Cardiac fibroblast (primary cell): ENCODE measurements at places on chromosomes 6 and 20.

- no peak for DNase-seq
These were observed 10.6 kb upstream of the PROKR2 start for GRCh38 chr20:5327356-5327755.

DNA sequence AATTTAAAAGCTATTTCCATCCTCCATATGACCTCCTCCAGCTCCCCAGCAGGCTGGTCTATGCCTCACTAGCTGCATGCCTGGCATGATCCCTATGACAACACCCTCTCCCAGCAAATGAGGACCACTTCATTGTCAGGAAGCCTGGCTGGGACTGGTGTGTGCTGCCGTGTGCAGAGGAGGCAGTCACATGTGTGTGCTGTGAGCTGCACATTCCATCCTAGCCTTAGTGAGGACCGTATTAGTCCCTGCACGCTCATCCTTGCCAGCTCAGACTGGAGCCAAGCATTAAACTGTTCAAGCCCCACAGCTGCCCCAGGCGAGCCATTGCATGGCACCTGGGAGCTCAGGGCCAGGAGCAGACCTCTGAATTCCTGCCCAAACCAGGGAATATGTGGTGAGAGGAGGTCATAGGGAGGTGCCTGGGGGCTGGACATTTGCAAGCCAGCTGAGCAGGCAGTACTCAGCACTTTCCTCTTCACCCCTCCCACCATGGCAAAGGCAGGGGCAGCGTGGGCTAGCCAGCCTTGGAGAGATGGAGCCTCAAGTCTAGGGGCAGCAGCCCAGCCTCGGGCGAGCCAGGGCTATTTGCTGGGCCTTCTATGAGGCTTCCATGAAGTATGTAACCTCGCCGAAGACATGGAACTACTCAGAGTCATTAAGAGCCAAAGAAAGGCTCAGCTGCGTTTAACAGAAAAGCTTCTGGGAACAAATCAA is 8.7 kb upstream of the CCN5 start:
- DNase-seq: peak; percentile 48

GRCh38 chr6:151452750-151453427 is 963 bp upstream of the RMND1 start:
- DNase-seq: peak; percentile 39

DNA sequence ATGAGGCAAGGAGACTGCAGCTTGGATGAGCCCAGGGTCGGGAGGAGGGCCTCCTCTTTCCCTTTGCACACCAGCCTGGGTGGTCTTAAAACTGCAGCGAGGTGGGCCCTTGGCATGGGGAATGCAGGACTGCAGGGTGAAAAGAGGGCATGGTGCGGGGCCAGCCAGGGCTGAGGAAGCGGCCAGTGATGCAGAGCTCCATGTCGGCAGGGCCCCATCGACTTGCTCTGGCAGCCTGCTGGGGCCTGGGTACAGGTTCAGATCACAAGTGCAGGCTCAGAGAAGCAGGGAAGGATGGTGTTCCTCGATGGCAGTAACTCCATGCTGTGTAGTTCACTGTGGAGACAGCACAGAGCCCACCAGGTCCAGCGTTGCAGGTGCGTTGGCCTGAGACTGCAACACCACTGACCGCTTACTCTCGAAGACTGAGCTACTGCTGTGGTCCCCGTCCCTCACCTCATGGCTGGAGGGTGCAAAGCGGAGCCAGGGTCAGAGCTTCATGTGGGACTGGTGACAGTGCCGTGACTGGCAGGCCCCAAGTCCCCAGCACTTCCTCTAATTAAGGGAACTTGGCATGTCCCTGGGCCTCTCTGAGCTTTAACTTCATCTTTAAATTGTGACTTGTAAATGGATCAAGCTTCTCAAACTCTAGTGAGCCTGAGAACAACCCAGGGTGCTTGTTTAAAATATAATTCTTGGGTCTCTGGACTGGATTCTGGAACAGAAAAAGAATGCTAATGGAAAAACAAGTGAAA is 223.2 kb downstream of the SYNDIG1 start:
- no peak for DNase-seq

- DNase-seq: peak; percentile 51
These were observed 263.2 kb upstream of the PLN start for GRCh38 chr6:118284736-118285360.

DNA sequence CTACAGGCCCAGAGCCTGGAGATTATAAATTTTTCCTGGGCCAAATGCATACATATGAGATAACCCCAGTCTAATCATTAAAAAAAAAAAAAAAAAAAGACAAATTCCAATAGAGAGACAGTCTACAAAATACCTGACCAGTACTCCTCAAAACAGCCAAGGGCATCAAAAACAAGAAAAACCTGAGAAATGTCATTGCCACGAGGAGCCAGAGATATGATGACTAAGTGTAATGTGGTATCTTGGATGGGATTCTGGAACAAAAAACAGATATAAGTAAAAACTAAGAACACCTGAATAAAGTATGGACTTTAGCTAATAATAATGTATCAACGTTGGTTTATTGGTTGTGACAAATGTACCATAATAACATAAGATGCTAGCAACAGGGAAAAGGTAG is 24.9 kb downstream of the UBE2V1 start:
- DNase-seq: no peak

DNA sequence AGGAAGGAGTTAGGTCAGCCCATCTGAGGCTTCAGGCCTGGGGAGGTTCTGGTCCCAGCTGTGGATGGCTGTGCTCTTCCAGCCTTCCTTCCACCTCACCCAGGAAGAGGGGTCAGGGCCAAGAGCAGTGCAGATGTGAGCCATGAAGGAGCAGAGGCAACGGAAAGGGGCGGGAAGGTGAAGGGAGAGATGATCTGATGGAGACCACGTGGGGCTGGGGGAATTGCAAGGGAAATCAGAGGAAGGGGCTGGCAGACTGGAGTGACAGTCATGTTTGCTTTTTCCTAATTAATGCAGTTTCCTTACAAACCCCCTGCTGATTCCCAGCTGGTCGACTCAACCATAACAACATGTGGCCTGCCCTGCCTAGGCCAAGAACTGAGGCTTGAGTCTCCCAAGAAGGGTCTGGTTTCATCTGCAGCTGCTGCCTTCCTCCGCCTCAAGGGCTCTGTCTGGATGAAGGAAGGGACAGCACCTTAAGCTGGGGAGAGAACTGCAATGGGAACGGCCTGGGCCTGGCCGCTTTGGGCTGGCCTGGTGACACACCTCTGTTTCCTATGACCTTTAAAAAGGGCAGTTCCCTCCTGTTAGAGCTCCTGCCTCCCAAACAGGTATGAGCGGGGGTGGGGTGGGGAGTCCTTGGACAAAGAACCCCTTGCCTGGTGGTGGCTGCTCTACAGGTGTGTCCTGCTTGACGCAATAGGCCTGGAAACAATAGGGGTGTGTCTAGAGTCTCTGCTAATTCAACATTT is 7.8 kb upstream of the MRPS18A start:
- no peak for DNase-seq

DNA sequence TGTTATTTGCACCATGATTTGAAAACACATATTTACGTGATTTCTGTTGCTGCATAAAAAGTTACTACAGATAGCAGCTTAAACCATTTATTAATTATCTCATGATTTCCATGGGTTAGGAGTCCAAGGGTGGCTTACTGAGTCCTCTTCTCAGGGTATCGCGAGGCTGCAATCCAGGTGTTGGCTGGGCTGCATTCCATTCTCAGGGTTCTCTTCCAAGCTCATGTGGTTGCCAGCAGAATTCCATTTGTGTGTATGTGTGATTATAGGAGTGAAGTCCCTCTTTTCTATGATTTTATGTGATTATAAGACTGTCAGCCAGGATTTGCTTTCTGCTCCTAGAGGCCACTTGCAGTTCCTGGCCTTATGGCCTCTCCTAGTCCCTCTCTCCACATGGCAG is 135.1 kb downstream of the FAM83B start:
- DNase-seq: peak; percentile 6

- peak; percentile 32 for DNase-seq
These were observed 59.9 kb downstream of the SLC22A2 start for GRCh38 chr6:160198606-160199211.

- DNase-seq: peak; percentile 30
These were observed 13.0 kb upstream of the MRPS10 start for GRCh38 chr6:42230345-42231321.

DNA sequence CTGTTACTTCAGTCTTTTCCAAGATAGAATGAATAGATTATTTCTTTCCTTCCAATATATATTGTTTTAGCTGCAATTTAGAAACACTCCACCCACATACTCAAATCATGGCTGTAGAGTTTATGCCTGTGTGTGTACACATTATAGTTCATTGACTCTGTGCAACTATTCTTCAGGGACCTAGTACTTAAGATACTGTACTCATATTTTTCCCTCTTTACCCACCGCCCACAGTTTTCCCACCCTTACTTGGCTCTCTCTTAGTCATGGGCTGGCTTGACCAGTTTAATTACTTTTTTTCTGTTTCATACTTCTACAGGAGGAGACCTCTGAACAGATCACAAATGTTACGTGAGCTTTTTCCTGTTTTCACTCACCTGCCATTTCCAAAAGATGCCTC is 30.4 kb downstream of the C6orf89 start:
- DNase-seq: no peak

DNA sequence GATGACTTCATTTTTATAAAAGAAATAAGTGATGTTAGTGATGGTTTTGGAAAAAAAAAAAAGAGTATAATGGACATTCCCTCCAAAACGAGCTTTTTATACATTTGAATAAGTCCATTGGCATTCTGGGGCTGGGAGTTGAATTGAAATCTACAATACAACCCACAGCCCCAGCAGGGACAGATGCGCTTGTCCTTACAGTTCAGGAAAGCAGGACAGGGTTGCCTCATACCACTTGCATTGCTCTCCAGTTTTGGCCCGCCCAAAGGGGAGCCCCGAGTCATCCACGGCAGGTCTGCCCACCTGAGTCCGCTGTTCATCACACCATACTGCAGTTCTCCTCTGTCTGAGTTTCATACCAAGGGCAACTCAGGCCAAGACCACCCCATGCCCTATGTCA is 46.2 kb downstream of the VAPB start:
- DNase-seq: no peak

DNA sequence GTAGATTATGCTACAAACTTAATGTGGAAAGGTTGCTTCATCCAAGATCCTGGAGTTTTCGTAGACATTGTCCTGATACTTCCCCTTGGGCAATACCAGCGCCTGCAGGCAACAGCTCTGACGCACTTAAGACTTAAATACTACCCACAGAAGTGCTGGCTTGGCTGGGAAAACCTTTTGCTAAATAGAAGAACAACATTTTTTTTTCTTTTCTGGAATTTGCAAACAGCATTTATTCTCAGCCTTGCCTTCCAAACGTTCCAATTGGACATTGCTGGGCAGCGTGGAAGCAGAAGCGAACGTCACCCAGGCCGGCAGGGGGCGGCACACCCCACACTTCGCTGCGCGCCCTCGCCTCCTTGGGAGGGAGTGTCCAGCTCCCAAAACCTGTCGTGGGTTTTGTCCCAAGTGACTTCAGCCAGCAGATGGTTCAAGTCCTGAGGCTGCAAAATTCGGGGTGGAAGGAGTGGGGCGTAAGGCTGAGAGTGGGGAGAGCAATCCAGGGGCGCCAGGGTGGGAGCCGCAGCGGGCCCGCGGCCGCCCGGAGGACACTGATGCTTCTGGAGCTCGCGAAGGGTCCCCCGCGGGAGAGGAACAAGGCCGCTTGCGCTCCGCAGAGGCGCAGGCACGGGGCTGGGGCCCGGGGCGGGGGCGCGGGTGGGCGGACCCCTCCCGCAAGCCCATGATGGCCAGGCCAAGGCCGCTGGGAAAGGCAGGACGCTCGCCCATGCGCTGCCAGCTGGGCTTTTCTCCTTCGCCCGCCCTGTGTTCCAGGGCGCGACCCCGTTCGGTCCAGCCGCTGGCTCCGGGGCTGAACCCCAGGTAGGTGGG is 60.8 kb upstream of the MAP3K4 start:
- peak; percentile 77 for DNase-seq

GRCh38 chr6:81789291-81789690 is 36.8 kb upstream of the TENT5A start:
- no peak for DNase-seq

- DNase-seq: no peak
These were observed 37.0 kb upstream of the IGF2R start for GRCh38 chr6:159931846-159932245.

DNA sequence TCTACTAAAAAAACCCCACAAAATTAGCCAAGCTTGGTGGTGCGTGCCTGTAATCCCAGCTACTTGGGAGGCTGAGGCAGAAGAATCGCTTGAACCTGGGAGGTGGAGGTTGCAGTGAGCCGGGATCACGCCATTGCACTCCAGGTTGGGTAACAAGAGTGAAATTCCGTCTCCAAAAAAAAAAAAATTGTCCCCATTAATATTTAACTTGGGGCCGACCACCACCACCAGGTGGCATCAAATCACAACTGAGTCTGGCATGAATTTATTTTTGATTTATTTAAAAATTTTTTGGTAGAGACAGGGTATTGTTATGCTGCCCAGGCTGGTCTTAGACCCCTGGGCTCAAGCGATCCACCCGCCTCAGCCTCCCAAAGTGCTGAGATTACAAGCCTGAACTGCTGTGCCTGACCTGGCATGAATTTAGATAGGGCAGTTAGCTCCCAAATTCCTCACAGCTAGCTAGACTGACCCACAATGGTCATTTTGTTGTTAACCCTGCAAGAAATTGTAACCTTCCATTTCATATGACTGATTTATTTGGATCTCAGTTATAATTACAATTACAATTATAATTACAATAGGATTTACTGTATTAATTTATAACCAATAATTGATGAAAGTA is 17.1 kb upstream of the BEND3 start:
- DNase-seq: peak; percentile 56

- no peak for DNase-seq
These were observed 3.5 kb upstream of the ADAM33 start for GRCh38 chr20:3685341-3685740.

- DNase-seq: no peak
These were observed 5.1 kb downstream of the RCAN2 start for GRCh38 chr6:46486181-46486580.

DNA sequence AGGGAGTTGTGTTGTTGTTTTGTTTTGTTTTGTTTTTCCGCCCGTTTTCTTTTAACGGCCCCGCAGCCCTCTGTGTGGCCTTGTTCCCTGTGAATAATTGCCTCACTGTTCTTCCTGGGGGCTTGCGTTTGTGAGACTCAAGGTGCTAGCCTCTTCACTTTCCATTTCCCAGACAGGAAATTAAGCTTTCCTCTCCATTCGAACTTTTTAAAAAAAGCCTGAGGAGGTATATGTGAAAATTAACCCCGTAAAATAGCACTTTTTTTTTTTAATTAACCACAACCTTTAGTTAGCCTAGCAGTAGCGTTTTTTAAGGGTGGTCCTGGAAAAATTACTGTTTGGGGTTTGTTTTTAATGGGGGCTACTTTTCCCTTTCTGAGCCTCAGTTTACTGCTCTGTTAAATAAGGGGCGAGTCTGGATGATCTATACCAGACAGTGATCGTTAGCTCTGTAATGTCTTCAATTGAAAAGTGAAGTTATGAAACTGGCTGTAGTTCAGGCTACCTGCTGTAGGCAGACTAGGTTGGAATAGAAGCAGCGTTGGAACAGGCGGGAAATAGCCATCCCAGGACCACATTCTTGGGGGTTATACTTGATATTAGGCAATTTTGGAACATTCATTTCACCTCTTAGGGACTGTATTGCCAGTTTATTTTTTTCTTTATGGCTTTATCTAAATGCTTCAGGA is 1.7 kb downstream of the STX16 start:
- DNase-seq: peak; percentile 39

GRCh38 chr6:27541212-27541932 is 68.5 kb upstream of the ZNF184 start:
- peak; percentile 71 for DNase-seq
